ENCODE measurements at places on chromosomes 5 and 9.

- no peak for DNase-seq
Measured at GRCh38 chr5:145680767-145681166, 154.4 kb downstream of the PRELID2 start.

DNA sequence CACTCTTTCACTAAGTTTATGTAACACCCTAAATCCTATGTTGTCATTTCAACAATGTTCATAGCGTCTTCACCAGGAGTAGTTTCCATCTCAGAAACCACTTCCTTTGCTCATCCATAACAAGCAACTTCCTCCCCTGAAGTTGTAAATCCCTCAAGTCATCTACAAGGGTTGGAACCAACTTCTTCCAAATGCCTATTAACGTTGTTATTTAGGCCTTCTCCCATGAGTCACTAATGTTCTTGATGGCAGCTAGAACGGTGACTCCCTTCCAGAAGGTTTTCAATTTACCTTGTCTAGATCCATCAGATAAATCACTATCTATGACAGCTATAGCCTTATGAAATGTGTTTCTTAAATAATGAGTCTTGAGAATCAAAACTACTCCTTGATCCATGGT, 73.3 kb upstream of the TARS1 start:
- no peak for DNase-seq

DNA sequence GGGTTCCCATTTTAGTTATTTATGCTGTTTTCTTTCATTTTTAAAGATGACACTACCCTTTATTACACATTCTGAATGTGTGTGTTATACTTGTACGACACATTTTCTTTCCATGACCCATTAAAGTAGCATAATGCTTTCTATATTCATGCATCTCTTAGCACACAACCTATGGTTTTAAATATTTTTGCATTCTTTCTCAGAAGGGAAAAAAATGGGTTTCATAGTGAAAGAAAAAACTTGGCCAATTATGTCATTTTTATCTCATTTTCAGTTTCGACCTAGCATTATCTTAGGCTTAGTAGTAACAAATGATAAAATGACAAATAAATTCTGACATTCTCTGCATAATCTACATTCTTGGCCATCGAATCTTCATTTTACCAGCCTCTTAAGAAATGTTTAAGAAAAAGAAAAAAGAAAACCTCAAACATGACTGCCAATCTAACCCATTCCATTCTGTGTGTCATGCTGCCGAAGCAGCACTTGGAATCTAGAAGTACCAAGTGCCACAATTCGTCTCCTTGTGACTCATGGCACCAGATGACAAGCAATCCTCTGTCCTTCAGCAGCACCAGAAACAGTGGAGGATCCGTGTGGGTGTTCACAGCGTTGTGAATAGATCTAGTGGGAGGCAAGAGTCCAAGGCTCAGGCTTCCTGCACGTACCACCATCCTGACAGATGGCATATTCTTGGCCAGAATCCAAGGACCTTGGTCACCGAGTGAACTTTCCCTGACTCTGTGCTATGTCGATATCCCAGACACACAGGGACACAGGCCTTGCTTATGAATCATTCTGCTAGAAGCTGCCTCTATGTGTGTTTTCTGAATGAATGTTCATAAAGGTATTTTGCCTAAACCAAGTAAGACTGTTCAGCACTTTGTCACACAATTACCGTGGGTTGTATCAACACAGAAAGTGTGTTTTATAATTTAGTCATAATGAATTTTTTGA, 502.7 kb downstream of the NR2F1-AS1 start:
- DNase-seq, result peak; percentile 98

- peak; percentile 63 for DNase-seq
Measured at GRCh38 chr5:107486489-107486888, 184.2 kb downstream of the EFNA5 start.

- peak; percentile 7 for DNase-seq
Measured at GRCh38 chr9:33263131-33264002, 1.1 kb downstream of the BAG1 start.

DNA sequence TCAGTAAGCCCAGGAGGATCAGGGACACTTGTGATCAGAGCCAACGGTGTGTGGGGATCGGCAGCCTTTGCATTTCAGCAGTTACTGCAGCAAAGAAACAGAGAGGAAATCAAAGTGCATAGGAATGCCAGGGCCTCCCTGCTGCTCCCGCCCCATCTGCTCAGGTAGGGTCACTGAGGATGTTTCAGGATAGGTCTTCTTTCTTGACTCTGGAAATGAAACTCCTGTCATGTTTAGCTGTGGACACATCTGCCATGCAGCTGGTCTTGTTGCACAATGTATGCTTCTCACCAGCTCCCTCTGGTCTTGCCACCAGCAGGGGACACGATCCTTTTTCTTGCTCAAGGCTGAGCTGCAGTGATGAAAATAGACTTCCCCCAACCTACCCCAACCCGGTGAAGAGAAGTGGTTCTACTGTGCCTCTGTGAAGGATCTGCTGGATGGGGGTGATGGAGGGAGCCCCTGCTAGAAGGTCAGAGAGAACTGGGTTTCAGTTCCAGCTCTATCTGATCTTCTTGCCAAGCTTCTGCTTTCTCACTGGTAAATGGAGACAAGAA, 185.2 kb upstream of the KLF4 start:
- no peak for DNase-seq

GRCh38 chr9:12503606-12504122, 189.5 kb upstream of the TYRP1 start:
- no peak for DNase-seq

Measured in brain microvascular endothelial cell (primary cell).